ENCODE measurements at places on chromosomes 5 and 9.

DNA sequence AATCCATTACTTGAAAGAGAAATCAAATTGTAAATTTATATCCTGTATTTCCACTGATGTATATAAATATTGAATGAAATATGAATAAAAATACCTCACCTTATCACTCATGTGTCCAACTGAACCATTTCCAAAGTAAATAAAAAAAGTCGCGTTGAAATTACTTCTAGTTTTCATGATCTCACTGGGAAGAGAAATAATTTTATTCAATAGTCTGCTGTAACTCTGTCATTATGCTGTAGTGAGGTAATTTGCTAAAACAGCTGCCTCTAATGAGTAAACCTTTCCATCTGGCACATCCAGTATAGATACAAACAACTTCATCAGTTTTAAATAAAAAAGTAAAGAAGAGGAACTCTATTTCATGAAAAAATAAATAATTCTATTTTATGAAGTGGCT is 611.5 kb downstream of the ZNF608 start:
- no peak for DNase-seq

DNA sequence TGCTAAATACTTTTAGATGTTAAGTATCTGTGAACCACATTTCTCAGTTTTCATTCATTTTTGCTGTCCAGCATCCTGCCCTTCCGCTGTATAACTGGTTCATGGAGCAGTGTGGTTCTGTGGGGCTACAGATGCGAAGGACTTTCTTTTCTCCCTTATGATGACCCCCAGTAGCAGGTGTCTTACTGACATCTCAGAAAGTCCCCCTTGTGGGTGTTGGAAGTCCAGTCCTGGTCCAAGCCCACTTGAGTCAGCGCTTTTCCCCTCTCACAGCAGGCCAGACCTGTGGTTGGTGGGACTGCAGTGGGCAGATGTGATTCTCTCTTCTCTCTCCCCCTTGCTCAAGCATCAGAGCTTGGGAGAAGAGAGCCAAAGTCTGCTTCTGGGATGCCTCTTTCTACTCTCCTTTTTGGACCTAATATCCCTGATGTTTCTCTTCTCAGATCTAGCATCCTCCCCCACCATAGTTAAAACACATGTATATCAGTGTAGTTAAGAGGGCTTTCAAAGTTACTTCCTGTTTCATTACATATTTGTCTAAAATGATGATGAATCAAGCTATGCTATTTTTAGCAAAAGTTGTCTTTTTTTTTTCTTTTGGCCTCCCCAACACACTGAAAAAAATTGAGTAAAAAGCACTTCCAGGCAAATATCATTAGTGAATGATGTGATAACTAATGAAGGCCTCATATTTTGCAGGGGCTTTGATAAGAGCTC is 119.5 kb upstream of the ZNF618 start:
- no peak for DNase-seq

- DNase-seq = no peak
Measured at GRCh38 chr5:32531885-32532520, 53.4 kb upstream of the SUB1 start.

DNA sequence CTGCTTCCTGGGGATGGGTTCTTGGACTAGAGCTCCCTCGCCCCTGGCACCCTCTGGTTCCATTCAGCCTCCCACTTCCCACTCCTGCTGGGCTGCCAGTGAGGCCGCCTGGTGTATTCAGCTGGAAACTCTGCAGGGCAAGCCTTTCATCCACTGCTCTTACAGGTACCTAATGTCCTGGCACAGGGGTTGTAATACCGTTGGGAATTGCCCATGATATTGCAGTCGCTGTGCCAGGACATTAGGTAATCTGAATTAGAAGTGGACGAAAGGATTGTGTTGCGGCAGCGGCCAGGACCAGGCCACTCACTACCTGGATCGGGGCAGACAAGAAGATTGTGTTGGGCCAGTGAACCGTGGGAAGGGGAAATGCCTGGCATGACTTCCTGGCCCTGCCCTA is 13.1 kb downstream of the TMOD1 start:
- no peak for DNase-seq

- peak; percentile 50 for DNase-seq
Measured at GRCh38 chr9:98652741-98653140, 56.0 kb downstream of the GABBR2 start.

DNA sequence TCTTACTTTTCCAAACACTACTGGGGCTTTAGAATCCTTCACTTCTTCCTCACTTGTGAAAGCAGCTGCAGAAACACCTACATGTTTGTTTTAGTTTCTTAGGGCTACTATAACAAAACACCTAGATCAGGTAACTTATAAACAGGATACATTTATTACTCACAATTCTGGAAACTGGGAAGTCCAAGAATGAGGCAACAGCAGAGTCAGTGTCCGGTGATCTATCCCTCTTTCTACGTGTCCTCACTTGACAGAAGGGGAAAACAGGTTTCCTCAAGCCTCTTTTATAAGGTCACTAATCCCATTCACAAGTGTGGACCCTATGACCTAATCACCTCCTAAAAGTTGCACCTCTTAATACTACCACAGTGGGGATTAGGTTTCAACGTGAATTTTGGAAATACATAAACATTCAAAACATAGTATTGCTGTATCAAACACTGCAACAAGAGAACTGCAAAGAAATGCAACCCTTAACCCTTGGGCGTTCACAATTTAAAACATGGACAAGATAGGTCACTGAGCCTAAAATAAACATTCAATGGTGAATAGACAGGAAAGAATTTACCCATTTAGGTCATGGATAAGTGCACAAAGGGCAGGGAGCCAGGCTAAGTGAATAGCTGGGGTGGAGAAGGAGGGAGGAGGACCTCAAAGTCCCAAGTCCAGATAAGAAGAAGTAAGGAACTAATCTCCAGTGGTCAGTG is 104.3 kb downstream of the PIK3R1 start:
- no peak for DNase-seq

GRCh38 chr5:95045181-95045965 is 239.5 kb downstream of the MCTP1 start:
- DNase-seq = no peak

- DNase-seq = peak; percentile 50
Measured at GRCh38 chr9:21968331-21969010, 25.7 kb downstream of the CDKN2A start.

- peak; percentile 70 for DNase-seq
Measured at GRCh38 chr9:35110327-35110761, 5.3 kb downstream of the ATOSB start.
